ENCODE measurements at places on chromosomes 11 and 22.

- no peak for DNase-seq
These were observed 8.0 kb downstream of the MYO7A start for GRCh38 chr11:77136074-77136473.

GRCh38 chr11:118605116-118605867, 2.1 kb upstream of the PHLDB1 start:
- DNase-seq, result no peak

- peak; percentile 87 for DNase-seq
These were observed at the start of gene STX3 for GRCh38 chr11:59754859-59755700. Gene STX3, plus strand, starts transcription at chr11:59755376. Its CDS starts 230 bp downstream, at chr11:59755606.

- no peak for DNase-seq
These were observed 2.1 kb downstream of the CCDC73 start for GRCh38 chr11:32792111-32792947.

DNA sequence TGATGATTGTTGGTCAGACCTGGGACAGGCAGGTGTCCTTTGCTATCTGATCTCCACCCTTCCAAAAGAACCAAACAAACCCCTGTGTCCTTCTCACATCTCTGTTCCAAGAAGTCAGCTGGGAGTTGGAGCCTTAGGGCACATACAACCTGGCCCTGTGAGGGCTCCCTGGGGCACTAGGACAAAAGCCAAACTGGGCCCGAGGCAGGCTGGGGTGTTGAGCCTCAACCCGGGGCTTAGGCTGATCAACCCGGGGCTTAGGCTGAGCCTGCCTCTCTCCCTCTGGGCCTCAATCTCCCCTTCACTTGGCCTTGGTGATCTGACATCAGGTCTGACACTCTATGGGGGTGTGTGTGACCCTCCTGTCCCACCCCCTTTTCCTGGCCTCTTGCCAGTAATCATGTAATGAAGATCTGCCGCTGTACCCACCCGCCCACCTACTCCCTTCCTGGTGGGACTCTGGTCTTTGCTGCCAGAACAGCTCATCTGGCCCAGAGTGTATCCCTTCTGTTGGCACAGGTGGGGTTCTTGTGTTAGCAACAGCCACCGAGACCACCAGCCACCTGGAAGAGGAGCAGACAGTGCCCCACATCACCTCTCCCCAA, 22.8 kb upstream of the UVRAG start:
- DNase-seq, result no peak

DNA sequence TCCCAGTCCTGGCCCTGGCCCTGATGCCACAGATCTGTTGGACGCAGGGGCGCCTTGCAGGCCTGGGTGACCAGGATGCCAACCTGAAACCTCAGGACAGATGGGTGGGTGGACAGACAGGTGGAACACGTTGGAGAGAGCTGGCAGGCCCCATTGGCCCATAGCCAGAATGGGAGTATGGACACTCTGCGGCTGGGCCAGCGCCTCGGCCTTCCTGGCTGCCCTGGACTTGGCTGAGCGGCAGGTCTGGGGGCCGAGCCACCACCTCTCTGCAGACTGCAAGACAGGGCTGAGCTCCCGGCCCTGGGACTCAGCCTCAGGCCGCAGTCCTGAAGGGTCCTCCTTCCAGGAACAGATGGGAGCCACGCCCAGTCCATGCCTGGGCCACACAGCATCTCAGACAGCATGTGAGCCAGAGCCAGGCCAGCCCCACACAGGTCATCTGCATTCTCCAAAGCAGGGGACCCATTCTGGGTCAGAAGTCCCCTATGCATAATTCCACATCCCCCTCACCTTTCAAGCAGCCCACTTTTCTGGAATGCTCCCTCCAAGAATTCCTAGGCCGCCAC, 14.1 kb downstream of the WNT7B start:
- no peak for DNase-seq

GRCh38 chr22:42500836-42501179, 18.8 kb downstream of the RRP7A start:
- DNase-seq, result no peak

DNA sequence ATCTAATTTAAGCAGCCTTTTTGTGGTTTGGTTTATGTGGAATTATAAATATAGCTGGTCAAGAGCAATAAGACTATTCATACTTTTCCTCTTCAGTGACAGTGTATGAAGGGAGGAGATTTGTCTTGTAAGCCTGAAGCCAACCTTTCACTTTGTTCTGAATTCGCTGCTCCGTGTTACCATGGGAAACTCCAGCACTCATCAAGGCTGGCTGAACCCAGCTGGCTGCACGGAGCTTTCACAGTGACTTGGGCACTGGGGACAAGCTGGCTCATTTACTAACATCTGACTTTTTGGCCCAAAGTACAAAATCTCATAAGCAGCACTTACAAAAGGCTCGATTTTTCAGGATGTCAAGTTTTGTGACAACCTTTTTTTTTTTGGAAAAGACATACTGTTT, 120.4 kb upstream of the GRIA4 start:
- DNase-seq, result no peak

GRCh38 chr11:57303990-57304579, 20.7 kb downstream of the TNKS1BP1 start:
- peak; percentile 37 for DNase-seq

GRCh38 chr11:78469896-78470295, 52.3 kb upstream of the GAB2 start:
- no peak for DNase-seq

DNA sequence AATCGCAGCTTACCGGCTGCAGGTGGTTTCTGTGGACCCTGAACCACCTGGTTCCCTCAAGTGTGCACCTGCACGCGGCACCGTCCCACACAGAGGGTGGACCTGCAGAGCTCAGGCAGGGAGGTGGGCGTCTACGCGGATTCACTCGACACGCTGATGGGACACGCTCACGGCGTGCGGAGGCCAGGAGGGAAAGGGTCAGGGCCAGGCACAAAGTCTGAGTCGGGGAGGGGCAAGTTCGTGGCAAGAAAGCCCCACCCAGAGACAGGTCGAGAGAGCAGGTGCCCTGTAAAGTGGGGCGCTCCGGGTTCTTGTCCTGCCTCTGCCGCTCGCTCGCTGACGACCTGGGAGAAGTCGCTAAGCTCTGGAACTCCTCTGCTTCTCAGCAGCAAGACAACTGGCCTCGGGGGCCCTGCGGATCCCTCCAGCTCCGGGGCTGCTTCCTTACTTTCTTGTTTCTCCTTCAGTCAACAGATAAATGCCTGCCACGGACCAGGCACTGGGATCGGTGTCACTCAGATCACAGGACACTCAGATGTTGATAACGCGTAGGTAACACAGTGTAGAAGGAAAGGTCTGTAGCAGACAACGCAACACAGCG, 72.4 kb upstream of the NUP50 start:
- no peak for DNase-seq

- DNase-seq, result no peak
These were observed 149.9 kb downstream of the FEZ1 start for GRCh38 chr11:125346179-125346530.

GRCh38 chr11:74739546-74740270, 8.5 kb upstream of the CHRDL2 start:
- DNase-seq, result no peak

- DNase-seq, result no peak
These were observed 158.2 kb upstream of the ZBED5 start for GRCh38 chr11:11016068-11016467.

DNA sequence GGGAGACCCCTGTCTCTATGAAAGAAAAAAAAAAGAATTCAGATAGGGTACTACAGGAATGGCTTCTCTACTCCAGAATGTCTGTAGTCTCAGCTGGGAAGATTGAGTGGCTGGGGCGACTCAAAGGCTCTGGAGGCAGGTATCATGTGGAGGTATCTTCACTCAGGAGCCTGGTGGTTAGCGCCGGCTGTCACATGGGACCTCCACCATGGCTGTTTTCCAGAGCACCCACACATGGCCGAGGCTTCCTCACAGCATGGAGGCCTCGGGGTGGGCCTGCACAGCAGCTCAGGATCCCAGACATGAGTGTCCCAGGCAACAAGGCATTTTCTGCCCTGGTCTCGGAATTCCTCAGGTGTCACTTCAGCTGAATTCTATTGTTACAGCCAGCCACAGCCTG, 10.1 kb downstream of the RPS13 start:
- DNase-seq, result no peak

- DNase-seq, result no peak
These were observed 6.3 kb downstream of the RASD2 start for GRCh38 chr22:35546886-35547285.

DNA sequence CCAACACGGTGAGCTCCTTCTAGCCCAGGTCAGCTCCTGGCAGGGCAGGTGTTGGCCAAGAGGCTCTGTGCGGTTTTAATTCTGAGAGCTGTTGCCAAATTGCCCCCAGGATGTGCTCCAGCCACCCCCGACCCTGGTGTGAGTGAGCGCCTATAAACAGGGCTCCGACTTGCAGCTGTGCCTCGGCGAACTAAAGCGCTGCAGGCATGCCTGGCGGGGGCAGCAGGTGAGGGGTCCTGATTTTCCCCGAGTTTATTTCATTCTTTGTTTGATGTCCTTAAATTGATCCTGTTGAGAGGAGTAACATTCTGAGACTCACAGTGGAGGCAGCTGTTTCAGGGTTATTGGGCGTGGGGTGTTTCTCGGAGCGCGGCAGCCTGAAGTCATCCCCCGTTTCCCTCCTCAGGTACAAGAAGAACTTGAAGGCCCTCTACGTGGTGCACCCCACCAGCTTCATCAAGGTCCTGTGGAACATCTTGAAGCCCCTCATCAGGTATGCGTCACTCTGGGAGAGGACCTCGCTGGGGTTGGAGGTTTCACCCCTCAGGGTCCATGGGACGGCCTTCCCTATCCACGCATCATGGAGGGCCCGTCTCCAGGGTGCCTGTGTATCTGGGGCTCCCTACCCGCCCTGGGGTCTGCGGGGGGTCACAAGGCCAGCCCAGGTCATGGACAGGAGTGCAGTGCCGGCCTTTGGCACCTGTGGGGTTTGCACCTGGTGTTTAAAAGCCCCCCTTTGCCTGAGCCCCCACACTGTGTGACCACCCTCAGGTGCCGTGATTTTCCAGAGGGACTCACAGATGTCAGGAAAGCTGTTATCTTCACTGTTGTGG, 62.1 kb downstream of the ARHGAP8 start:
- DNase-seq, result no peak

DNA sequence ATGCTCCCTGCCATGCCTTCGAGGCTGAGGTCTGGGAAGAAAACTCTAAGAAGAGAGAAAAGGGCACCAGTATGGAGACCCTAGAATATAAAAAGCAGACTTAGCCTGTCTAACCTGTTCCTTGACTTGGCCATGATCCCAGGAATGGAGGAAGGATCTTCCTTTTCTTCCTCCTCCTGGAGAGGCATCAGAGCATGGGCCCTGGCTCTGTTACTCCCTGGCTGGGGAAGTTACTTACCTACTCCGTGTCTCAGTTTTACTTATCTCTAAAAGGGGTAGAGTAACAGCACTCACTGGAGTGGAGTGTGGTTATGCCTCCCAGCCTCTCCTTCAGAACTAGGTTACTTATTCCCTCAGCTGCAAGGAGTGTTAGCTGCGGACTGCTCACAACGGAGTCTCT, 55.2 kb upstream of the PHF21A start:
- no peak for DNase-seq

GRCh38 chr22:33909075-33909458, 11.2 kb downstream of the LARGE1 start:
- no peak for DNase-seq

GRCh38 chr11:59611570-59612565, 3.7 kb downstream of the OSBP start:
- peak; percentile 40 for DNase-seq

DNA sequence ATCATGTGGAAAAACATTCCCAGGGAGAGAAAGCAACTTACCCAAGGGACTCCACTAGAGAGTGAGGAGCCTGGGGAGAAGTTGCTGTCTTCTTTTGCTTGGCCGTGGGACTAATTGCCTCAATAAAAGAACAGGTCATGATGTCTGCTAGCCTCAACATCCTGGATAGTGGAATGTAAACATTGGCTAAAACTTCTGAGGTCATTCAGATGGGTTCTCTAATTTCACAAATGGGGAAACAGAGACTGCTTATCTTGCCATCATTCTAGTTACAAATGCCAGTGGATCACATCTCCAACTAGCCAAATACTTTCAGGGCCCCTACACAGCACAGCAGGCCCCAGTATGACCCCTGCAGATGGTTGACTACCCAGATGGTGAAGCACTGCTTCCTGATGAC, 28.4 kb upstream of the PAMR1 start:
- DNase-seq, result no peak

DNA sequence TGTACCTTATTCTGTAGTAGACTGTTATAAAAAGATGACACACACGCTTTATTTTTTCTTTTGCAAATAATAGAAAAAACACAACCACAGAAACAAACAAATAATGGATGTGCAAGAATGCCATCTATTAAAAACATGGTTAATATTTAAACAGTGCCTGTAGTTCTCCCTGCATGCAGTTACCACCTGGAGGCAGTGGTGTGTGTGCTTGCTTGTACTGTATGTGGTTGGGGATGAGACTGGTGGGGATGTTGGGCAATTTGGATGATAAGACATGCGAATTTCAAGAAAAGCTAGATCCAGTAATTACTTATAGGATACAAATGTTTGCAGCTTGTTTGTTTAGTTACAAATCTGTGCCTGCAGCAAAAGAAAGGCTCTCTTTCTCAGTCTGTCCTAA, 3.6 kb downstream of the C11orf87 start:
- no peak for DNase-seq

GRCh38 chr11:121554552-121554951, 101.8 kb upstream of the SORL1-AS1 start:
- no peak for DNase-seq

- no peak for DNase-seq
These were observed 116.5 kb downstream of the PTPRJ start for GRCh38 chr11:48096588-48097525.

GRCh38 chr22:23804781-23805291, 18.1 kb downstream of the SMARCB1 start:
- no peak for DNase-seq

- peak; percentile 89 for DNase-seq
These were observed 7.5 kb upstream of the MICALL1 start for GRCh38 chr22:37898441-37899181.

DNA sequence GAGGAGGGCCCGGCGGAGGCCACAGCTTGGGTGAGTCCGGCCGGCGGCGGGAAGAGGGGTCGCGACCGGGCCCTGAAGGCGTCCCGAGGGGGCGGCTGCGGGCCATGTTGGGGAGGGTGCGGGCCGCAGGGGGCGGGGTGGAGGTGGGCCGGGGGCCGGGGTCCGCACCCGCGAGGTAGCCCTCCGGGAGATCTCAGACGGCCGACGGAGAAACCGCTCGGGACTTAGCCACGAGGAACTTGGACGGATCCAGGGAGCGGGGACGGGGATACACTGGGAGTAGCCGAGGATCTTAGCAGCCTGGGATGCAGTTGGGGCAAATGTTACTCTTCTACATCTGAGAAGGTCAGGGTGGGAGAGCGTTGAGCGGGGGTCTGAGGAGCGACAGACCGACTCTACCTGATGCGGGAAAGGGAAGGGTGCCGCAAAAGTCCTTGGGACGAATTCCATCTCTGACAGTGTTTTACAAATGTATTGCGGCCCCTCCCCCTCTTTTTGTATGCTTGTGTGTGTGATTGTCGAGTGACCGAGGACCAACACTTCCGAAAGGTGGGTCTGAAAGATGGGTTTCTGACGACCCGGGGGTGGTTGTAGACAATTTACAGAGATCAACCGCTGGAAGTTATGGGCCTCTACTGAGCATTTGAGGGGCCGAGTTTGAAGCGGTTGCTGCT, 658 bp downstream of the STIP1 start:
- DNase-seq, result no peak

- DNase-seq, result no peak
These were observed 16.6 kb upstream of the BDNF start for GRCh38 chr11:27716835-27717234.
